ENCODE measurements at places on chromosomes 4 and X.
A peak's percentile ranks its signal among the peaks of the same experiment; 100 is the strongest.

DNA sequence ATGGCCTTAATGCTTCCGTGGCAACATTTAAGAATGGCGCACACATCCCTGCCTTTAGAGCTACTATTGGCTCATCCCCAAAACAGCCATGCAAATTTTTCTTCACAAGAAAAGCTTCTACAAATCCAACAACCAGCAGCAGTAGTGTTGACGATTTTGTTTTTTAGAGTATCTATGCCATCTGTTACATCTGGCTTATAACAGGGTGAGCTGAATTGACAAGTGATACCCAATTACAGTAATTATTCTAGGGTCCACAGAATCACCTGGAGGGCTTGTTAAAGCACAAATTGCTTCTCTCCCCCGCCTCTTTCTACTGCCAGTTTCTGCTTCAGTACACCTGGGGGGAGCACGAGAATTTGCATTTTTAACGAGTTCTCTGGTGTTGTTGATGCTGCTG lies 34.1 kb downstream of the DCHS2 start:
- DNase-seq, result no peak

- no peak for DNase-seq
Observed at GRCh38 chr4:52376132-52376704, 282.9 kb downstream of the USP46 start.

DNA sequence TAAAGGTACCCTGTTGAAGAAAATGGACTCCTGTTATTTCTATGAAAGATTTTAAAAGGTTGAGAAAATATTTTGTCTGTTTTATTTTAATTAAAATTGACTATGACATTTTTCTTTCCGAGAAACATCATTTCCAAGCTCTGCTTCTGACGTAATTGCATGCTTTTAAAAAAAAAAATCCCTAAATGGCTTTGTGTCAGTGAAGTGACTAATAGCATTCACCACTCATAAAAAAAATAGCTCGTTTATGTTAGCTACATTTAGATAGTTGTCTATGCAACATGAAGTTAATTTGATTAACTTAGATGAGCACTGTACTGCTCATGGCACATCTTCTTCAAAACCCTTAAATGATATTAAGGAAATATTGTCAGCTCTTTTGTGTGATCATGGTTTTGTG lies 105.1 kb upstream of the KLHL13 start:
- DNase-seq, result no peak

DNA sequence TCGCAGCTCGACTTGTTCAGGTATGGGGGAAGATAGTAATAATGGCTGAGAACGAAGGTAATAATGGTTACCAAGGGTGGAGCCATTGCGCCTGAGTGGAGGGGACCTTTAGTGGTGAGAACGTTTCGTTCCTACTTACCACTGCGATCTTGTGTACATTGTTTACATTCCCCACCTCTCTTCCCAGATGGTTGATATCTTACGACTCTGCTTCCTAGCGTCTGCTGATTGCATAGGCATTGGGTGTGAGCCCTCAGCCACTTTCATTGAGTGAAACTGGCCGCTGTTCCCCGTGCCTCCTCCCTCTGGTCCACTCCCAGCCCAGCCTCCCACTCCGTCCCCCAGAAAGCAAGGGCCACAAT lies 850 bp downstream of the IGBP1 start:
- peak; percentile 13 for DNase-seq

- no peak for DNase-seq
Observed at GRCh38 chrX:153643431-153644351, 3.3 kb upstream of the DUSP9 start.

GRCh38 chrX:23610495-23610894 lies 56.8 kb upstream of the PRDX4 start:
- DNase-seq, result no peak

DNA sequence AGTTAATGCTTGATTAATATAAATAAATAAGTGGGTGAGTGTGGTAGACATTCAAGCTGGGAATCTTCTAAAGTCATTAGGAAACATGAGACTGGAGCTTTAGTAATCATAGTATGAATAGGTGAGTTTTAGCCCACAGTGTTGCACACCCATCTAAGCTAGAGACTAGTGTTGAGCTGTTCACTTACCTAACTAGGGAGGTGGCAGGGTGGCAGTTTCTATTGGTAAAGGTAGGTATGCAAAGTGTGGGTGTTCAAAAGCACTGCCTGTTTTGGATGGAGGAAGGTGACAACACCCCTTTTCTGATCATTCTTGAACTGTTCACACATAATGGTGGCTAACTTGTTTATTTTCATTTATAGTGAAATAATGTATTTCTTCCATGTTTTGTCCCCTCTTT lies 41.3 kb downstream of the PLS3 start:
- no peak for DNase-seq

GRCh38 chrX:63920875-63921274 lies 135.9 kb upstream of the ARHGEF9 start:
- DNase-seq, result no peak

- DNase-seq, result no peak
Observed at GRCh38 chr4:171947400-171947799, 134.2 kb downstream of the GALNTL6 start.

- no peak for DNase-seq
Observed at GRCh38 chrX:16187024-16187760, 19.9 kb downstream of the MAGEB17 start.

DNA sequence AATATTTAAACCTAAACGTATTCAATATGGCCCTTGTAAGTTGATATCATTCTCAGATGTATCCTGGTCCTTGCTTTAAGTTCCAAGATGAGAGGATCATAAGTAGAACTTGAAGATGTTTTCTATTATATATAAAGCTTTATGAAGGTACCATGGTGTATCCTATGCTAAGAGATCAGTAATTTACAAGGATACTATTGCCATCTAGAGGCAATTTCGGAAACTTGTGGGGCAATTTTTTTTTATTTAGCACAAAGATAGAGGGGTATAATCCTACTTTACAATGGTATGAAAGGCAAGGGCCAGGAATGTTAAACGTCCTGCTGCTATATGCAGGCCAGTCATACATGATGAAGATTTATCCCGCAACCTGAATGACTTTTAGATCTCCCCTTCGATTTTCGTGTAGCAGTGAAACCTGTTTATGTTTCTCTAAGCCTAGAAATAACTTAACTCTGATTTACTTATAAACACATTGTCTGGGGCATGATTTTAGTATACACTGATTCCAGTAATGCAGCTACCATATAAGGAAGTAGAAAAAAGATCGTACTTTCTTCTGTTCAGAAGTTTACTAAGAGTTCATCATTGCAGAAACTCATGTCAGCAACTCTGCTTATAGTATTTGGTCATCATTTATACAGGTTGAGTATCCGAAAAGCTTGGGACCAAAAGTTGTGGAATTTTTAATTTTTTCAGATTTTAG lies 2.6 kb downstream of the SLC25A31 start:
- DNase-seq, result no peak

DNA sequence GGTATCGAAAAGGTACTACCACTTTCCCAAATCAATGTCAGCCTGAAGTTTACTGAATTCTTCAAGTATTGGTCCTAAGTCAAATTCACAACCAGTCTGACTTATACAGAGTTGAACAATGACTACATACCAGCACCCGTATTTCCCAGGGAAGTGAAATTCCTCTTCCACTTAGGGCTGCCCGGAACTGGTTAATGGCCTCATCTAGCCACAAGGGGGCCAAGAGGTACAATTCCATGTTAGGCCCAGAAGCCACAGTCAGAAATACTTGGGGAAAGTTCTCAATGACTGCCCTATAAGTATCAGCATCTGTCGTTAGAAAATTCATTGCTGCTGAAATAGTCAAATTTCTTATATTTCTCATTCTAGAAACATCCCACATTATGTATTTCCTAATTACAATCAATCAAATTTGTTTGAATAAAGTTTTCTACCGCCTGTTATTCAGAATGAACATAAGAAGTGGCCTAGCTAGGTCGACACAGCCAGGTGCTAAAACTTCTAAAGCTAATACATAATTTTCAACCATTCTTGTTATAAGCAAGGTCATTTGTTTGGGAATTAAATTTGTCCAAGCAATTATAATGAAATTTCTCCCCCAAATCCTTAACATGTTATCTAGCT lies 5.6 kb upstream of the PCDH7 start:
- peak; percentile 68 for DNase-seq

DNA sequence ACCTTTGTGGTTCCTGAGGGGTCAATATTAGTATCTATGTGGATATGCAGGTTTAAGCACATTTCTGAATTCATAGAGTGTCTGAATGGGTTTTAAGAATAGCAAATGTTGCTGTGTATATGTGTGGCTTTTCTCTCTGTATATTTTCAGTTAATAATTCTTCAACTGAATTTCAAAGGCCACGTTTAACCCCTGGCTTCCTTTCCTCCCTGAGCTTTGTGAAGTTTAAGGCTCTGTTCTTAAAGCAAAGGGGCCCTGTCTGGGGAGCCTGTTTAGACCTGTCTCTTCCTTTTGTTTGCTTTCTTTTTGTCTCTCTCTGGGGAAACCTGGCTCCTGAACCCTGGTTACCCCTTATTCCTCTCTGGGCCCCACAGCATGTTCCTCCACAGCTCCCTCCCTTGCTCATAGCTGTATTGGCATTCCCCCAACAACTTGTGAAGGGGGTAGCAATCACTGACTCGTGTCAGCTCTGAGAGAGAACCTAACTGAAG lies 139.1 kb downstream of the COL4A6 start:
- no peak for DNase-seq

DNA sequence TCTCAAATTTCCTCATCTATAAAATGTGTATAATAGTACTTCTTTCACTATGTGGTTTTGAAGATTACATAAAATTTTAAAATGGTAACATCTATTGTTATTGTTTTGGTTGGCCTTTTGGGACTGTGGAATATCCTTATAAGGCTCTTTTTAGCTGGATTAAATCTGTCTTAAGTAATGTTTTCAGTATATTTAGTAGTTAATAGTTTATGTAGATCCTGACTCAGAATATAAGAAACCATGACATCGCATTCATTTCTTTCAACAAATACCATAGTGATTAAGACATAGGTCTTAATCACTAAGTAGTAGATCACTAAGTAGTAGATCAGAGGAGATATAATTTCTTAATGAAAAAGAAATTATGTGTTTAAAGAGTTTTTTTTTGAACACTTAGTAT lies 48.5 kb downstream of the MRPL1 start:
- DNase-seq, result no peak

- DNase-seq, result peak; percentile 23
Observed at GRCh38 chrX:51461053-51462044, 35.0 kb downstream of the NUDT11 start.

GRCh38 chr4:101678180-101678579 lies 112.3 kb upstream of the BANK1 start:
- no peak for DNase-seq

GRCh38 chr4:169150806-169151205 lies 120.0 kb downstream of the SH3RF1 start:
- DNase-seq, result no peak

GRCh38 chrX:41655631-41656030 lies 33.1 kb upstream of the GPR34 start:
- DNase-seq, result no peak

DNA sequence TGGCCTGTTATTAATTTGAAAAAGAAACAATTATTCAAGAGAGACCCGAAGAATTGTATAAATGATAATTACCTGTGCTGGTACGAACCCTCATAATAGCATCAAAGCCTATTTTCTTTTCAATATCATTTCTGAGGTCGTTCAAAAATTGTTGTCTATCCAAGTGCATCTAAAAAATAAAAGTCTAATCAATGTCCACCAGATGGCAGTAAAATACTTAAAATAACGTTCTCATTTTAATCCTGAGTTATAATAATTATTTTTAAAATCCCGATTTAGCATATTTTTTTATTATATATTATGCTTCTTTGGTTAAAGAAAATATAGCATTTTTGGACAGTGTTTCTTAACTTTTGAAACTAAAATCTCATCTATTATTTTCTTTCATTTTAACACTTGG lies 55.7 kb downstream of the METTL14 start:
- no peak for DNase-seq

DNA sequence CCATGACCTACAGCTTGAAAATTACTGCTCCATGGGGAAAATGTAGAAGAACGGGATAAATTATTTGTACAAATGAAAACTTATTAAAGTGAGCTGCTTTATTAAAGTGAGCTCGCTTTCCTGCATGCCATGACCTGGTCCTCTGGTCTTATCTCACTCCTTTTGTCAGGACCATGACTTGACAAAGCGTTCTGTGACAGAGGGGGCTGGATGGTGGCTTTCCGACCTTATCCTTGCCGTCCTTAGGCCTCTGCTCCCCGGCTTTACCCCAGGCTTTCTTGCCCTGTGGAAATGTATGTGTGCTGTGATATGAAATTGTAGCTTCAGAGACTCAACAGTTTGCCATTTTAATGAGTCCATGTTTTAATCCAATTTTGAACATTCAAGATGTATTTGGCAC lies 44.0 kb upstream of the FBXW7 start:
- DNase-seq, result no peak

GRCh38 chr4:54695337-54695736 lies 37.6 kb downstream of the KIT start:
- no peak for DNase-seq

GRCh38 chr4:25813448-25814106 lies 49.2 kb downstream of the SEL1L3 start:
- no peak for DNase-seq

GRCh38 chr4:30068234-30068633 lies 651.9 kb upstream of the PCDH7 start:
- peak; percentile 23 for DNase-seq

- no peak for DNase-seq
Observed at GRCh38 chrX:16511796-16512776, 137.9 kb upstream of the S100G start.

DNA sequence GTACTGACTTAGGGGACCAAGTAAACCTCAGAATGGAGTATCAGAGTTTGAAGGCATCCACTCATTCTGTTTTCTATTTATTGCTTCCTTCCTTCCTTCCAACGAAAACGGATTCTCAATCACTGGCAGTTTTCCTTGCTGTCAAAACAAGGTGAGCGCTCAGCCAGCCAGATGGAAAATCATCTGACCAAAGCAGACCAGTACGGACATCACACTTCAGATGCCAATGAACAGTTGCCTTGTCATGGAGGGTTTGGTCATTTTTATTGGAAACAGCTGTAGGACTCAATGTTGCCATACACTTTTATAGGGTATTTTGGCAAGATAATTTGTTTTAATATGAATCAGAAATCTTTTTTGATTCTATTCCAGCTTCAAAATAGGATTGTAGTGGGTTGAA lies 16.6 kb downstream of the GEMIN8 start:
- no peak for DNase-seq

- no peak for DNase-seq
Observed at GRCh38 chr4:110532901-110533589, 57.1 kb downstream of the ENPEP start.

DNA sequence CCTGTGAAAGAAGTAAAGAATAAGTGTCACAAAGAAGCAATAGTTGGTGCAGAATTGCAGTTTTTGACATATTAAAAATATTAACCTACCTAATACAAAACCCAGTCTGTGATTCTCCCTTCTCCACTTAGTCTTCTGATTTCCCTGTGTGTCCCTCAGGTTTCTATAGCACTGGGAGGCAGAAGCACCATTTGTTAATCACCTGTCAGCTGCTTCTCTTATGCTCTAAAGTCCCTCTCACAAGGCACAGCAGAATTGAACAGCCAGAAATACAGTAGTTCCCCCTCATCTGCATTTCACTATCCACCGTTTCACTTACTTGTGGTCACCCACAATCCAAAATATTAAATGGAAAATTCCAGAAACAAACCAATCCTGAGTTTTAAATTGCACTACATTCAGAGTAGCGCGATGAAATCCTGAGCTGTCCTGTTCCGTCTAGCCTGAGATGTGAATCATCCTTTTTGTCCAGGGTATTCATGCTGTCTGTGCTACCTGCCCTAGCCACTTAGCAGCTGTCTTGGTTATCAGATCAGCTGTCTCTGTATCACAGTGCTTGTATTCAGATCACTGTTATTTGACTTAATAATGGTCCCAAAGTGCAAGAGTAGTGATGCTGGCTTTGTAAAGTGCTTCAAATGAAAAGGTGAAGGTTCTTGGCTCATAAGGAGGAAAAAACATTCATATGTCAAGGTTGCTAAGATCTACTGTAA lies 984.1 kb upstream of the GRID2 start:
- DNase-seq, result no peak
